ENCODE measurements at places on chromosomes 12 and 14.

- DNase-seq = peak; percentile 12
Observed at GRCh38 chr12:79373896-79374499, 316.8 kb downstream of the PAWR start.

- DNase-seq = no peak
Observed at GRCh38 chr12:129552996-129553750, 350.7 kb downstream of the TMEM132D start.

GRCh38 chr14:43001731-43002130 is 1395.1 kb downstream of the LRFN5 start:
- no peak for DNase-seq

DNA sequence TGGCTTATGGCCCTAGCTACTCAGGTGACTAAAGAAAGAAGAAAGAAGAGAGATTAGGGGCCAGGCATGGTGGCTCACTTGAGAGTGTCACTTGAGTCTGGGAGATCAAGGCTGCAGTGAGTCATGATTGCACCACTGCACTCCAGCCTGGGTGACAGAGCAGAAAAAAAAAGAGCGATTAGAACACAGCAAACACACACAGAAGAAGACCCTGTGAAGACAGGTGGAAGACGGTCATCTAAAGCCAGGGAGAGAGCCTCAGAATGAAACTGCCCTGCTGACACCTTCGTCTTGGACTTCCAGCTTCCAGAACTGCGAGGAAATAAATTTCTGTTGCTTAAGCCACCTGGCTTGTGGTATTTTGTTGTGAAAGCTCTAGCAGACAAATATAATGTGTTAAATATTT is 17.5 kb upstream of the PPP1CC start:
- DNase-seq = no peak

DNA sequence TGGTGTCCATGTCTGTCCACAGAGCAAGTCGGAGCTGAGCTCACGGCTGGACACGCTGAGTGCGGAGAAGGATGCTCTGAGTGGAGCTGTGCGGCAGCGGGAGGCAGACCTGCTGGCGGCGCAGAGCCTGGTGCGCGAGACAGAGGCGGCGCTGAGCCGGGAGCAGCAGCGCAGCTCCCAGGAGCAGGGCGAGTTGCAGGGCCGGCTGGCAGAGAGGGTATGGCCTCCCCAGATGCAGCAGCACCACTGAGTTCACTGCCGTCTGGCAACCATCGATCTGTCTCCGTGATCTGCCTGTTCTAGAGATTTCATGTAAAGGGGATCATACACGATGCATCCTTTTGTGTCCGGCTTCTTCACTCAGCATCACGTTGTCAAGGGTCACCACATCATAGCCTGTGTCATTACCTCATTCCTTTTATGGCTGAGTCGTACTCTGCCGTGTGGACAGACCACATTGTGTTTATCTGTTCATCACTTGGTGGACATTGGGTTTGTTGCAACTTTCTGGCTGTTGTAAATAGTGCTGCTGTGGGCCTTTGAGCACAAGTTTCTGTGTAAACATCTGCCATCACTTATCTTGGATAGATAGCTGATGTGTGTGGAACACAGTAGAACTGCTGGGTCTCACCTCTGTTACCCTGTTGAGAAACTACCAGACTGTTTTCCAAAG is 21.9 kb downstream of the HIP1R start:
- DNase-seq = no peak

DNA sequence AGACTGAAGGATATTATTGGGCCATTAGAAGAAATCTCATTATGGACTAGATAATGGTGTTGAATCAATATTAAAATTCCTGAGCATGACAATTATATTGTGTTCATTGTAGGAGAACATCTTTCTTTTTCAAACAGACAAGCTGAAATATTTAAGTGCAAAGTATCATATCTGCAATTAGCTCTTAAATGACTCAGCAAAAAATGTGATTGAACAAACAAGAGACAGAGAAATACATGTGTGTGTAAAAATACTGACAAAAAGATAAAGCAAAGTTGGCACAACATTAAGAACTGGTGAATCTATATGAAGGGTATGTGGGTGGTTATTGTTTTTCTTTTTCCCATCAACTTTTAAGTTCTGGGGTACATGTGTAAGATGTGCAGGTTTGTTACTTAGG is 9.5 kb downstream of the CEP290 start:
- no peak for DNase-seq

Measured in GM12891 (cell line).